ENCODE measurements at places on chromosomes 2 and 18.

DNA sequence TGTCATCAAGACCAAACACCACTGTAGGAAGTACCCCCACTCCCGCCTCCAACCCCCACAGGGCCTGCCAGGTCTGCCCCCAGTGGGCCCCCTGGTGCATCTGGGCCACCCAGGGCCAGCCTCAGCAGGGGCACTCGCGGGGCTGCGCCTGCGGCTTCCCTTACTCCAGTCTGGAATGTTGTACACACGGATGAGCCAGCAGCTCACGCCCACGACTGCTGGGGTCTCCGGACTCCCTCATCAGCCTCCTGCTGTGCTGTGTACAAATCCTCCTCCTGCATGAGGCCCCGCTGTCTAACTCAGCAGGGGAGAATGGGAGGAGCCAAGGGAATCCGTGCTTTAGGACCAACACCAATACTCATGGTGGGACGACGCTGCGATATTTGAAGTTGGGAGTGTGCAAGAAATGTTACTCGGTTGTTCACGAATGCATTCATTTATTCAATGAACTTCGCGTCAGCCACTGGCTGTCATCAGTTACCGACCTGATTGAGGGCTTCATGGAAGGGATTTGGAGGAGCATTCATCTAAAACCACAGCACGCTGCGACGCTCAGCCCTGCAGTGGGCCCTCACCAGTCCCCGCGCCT is 654 bp upstream of the ASB1 start:
- no peak for DNase-seq

DNA sequence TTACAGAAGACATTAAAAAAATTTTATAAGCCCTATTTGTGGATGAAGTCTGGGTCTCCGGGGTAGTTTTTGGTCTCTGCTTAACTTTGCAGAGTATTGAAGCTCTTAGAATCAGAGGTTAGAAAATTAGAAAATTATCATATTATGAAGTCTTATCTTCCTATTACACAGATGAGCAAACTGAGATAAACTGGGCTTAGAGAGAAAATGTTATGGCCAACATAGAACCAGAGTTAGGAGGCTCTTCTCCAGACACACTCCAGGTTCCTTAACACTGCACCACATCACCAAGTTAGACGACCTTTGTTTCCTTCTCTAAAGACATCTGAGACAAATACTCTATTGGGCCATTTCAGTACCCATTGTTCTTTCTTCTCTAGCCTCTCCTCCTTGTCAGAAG is 36.7 kb upstream of the NEB start:
- no peak for DNase-seq

DNA sequence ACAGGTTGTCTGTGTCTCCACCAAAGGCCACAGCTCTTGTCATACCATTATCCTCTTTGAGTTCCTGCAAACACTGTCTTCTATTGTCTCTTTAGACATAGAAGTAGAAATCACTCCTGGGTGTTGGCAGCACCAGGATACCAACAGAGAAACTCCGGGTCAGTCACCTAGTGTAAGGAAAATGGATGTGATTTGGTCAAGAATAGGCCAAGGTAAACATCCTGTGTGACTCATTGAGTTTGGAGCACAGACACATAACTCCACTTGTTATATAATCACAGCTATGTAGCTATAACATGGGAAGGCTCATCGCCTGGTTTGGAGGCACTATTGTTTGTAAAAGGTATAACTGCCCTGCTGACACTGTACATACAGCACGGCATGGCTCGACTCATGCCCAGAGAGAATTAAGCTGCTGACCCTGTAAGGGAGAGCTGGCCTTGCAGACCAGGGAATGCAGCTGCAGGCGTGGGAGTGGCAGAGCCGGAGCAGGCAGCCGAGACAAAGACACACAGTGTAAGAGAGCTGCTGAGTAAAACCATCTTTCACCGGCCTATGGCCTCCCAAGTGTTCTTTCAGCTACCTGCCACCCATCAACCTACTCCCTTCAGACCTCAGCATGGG is 3.4 kb upstream of the TXNL1 start:
- DNase-seq, result no peak

- DNase-seq, result no peak
Observed at GRCh38 chr2:28224648-28225472, 167.8 kb upstream of the FOSL2 start.

- no peak for DNase-seq
Observed at GRCh38 chr2:212725180-212725579, 186.6 kb upstream of the ERBB4 start.

DNA sequence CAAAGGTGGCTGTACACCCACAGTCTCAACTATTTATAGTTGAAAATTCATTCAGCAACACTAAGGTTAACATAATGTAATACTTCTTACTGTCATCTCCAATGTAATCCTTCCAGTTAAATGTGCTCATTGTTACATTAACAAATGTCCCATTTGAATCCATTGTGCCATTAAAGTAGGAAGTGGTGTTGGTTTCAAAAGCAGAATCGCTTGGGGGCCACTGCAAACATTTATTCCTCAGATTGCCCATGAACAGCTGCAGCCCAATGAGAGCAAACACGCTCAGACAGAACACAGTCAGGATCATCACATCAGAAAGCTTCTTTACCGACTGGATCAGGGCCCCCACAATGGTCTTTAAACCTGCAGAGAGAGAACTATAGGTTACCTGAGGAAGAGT is 41.4 kb downstream of the SCN3A start:
- DNase-seq, result no peak

- DNase-seq, result no peak
Observed at GRCh38 chr2:50991602-50992001, 40.3 kb downstream of the NRXN1 start.

DNA sequence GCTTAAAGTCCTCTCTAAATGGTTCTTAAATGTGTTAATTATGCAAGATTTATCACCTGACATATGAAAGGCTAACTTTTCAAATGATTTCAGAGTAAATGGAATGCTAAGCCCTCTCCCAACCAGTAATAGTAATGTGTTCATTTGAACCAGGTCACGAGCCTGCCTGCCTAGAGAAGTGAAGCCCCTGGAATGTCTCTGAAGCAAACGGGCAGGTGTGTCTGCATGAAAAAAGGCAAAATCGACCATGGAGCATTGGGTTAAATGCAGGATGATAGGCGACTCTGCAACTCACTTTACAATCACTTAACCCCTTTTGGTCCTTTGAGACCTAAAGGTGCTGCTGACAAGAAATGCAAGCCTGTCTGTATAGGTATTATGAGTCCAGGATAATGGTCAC is 798.4 kb upstream of the ACVR2A start:
- DNase-seq, result no peak

- DNase-seq, result no peak
Observed at GRCh38 chr2:202335791-202336467, 40.2 kb upstream of the BMPR2 start.

DNA sequence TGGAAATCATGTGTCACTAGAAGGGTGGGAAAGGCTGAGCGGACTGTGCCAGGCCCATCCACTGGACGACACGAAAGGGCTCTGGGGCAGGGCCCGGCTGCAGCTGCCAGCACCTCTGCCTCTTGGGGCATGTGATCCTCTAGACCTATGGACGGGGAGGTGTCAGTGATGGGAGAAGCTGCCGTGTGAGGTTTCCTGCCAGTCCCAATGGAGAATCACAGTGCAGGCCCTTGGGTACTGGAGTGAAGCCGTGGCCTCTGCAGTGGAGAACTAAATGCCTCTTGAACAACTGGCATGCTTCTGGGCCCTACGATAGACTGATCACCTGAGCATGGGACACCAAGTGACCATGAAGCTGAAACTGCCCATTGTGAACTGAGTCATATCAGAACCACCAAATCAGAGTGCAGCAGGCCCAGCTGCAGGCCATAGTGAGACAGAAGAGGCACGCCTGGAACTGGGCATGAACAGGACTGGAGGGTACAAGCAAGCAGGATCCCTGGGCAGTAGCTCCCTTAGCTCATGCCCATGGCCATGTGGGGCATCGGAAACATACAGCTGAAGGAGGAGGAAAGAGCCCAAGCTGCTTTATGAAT is 18.8 kb upstream of the RHOB start:
- no peak for DNase-seq

- no peak for DNase-seq
Observed at GRCh38 chr2:216261042-216261537, 111.2 kb downstream of the MARCHF4 start.

DNA sequence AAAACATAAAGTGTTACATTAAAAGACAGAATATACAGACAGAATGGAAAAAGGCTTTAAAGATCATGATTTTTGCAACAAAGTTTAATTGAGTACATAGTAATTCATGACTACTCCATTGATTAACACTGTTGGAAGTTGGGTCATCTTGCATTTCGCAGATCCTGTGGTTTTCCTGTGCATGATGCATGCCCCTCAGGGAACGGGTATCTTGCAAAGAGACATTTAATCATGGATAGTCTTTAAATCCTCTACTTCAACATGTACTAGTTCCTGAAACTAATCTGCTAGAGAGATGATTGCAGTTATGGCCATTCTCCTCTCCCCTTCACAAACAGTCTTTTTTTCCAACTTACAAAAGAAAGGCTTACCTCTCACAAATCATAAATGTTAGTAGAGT is 155.6 kb upstream of the DSEL start:
- no peak for DNase-seq

DNA sequence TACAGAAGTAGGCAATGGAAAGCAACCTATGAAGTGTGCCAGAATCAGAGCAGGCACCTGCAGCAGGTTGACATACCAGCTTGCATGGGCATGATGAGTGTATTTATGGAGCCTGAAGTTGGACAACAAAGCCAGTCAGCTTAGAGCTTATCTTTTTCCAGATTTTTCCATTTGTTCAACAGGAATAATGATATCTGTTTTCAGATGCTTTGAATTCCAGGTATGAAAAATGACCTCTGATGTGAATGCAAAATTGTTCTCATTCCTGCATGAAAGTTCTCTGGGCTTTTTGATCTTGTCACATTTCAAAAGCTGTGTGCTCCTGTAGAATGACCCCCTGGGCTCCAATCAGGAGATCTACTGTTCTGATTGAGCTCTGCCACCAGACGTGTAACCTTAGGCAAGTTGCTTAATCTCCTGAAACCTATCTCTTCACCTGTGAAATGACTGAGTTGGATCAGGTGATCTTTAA is 38.2 kb upstream of the VIT start:
- no peak for DNase-seq

DNA sequence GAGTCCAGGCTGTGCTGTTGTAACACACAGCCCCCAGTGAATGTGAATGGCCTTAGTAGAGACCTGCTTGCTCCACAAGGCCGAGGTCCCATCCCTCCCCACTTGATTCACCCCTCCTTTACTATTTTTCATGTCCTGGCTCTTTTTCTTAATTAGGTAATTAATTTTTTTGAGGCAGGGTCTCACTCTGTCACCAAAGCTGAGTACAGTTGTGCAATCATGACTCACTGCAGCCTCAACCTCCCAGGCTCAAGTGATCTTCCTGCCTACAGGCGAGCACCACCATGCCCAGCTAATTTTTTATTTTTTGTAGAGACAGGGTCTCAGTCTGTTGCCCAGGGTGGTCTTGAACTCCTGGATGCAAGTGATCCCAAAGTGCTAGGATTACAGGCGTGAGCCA is 19.3 kb downstream of the FBLN7 start:
- no peak for DNase-seq

- no peak for DNase-seq
Observed at GRCh38 chr18:60502591-60502990, 130.0 kb upstream of the MC4R start.

- DNase-seq, result peak; percentile 10
Observed at GRCh38 chr2:113720167-113720566, 36.3 kb downstream of the SLC35F5 start.

GRCh38 chr18:158128-159036 is at the start of gene USP14:
TSS of gene USP14 (plus strand) at chr18:158557. CDS start at chr18:158699, 142 bp downstream.
- peak; percentile 93 for DNase-seq

- DNase-seq, result peak; percentile 23
Observed at GRCh38 chr2:24579053-24579803, 88.2 kb downstream of the NCOA1 start.

DNA sequence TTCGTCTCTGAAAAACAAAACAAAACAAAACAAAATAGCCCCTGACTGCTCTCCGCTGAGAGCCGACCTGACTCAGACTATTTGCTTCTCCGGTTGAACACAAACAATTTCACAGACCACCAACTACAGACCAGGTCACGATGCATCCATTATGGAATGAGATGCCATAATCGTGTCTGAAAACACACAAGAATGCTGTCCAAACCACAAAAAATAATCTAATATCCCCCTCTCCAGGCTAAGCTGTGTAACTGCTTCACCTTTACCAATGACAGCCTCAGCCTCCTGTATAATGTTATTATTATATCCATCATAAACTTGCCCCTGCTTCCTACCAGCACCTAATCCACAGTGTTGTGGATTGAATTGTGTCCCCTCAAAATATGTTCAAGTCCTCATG is 114.7 kb downstream of the DNAH6 start:
- no peak for DNase-seq

DNA sequence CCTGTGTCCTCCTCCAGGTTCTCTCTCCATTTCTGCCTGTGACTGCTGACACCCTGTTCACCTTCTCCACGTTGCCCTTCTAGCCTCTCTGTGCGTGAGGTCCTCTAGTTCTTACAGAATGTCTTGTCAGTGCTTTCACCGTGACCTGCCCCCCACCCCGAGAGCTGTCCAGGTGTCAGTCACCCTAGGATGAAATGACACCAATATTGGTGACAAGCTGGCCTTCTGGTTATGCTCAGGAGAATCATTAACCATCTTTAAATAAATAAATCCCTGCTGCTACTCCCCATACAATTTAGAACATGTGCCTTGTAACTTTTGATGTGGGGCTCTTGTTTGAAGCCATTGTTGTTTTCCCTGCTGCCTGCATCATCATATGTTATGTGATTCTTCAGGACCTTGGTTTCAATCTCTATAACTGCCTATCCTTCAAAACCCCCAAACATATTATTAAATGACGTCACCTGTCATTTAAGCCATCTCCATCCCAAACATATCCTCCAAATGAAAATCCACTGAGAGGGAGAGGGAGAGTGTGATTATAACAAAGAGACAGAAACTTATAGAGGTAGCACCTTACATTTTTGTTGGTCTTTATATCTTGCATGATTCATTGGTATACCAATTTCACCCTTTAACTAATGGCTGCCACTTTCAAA is 496.3 kb downstream of the PARD3B start:
- DNase-seq, result no peak

DNA sequence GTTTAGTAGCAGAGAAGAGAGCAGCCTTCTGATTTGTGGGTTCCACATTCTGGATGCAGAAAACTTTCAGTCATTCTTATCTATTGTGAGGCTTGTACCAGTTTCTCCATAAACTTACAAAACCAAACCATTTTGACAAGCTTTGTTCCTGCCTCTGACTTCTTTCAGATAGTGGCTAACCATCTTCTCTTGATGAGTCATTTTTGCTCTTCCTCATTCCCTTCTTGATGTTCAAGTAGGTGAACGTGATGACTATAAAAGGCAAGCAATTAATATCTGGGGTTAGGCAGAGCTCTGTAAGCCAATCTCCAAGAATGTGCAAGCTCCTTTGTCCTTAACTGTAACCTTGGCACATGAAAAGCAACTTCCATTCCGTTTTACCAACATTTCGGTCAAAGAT is 2083.1 kb upstream of the PIK3C3 start:
- no peak for DNase-seq

DNA sequence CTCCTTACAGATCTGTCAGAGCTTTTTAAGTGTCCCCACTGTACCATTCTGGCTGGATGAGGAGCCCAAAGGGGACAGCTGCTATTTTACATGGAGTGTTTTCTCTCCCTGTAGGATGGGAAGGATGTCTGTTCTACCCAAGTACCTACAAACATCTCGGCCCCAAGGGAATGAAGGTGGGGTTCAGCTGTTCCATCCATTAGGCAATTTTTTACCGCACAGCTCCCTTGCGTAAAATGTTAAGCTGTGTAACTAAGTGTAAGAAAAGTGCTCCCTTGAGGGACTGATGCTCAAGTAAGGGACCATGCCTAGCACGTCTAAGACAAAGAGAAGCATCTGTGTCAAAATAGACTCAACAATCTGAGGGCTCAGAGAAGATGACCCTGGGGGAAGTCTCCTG is 180.3 kb downstream of the MYO5B start:
- no peak for DNase-seq

- DNase-seq, result no peak
Observed at GRCh38 chr18:23588836-23589560, 2.7 kb upstream of the NPC1 start.

All from hematopoietic multipotent progenitor cell treated with erythropoietin and hydrocortisone succinate and interleukin-3 and kit ligand, for 17 days (in vitro differentiated cells).